ENCODE measurements at places on chromosomes 1 and 21.

- no peak for DNase-seq
Measured at GRCh38 chr1:243471754-243472745, 216.2 kb downstream of the SDCCAG8 start.

GRCh38 chr21:36255663-36256062, 64.3 kb upstream of the MORC3 start:
- DNase-seq, result no peak

DNA sequence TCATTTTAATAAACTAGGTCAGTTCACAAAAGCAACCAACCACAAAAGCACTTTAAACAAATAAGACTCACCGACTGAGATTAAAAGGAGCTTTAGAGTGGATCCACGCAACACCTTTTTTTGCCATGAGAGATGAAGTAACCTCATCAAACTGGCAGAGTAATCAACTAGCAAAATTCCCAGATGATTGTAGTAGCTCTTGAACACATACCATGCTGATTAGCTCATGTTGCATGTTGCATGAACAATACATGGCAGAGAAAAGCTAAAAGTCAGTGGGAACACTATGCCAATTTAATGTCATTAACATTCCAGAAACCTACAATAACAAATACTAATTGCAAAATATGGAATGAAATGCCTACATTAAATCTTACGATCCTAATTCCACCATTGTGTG, 4.1 kb downstream of the WARS2 start:
- no peak for DNase-seq

- no peak for DNase-seq
Measured at GRCh38 chr1:192958871-192959270, 100.3 kb downstream of the UCHL5 start.

GRCh38 chr21:45324489-45325205, 37.0 kb upstream of the POFUT2 start:
- no peak for DNase-seq

GRCh38 chr1:112870887-112871646, 84.9 kb downstream of the SLC16A1 start:
- no peak for DNase-seq

DNA sequence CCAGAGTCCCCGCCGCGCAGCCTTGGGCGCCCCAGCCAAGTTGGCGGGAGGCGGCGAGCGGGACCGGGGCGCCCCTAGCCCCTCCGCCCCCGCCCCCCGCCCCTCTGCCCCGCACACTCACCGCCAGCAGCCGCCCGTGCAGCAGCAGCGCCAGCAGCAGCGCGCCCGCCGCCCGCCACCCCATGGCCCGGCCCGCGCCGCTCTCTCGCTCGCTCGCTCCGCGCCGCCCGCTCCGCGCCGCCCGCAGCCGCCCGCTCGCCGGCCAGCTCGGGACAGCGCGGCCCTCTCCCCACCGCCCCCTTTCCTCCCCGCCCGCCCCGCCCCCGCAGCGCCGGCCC, at the start of gene HSPG2:
HSPG2 (minus strand) TSS at position 277 of the 338 bp plus-strand sequence; CDS start at position 184, 93 bp downstream.
- no peak for DNase-seq

DNA sequence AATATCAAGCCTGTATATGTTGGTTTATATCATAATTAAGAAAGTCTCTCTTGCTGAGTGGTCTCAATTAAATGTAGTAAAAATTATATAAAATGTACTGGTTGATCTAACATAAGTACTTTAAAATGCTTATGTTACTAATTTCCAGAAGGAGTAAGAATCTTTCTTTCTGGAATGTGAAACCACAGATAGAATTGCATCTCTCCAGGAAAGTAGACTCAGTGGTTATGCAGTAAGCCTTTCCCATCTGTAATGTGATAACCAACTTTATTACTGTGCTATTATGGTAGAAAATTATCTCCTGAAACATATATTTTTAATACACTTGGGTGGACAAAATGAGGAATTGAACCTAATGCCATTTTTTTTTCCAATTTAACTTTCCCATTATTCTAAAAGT, 8.9 kb upstream of the RALGPS2 start:
- DNase-seq, result no peak

Measured in Kasumi-1 (cell line).